Gastrocnemius medialis (tissue), 4 donors: ENCODE measurements at places on chromosomes 6 and 20. TPM values are rescaled to one million over a fixed set of nuclear protein-coding genes. Genes with fewer than 3 reads are reported as not detected.

GRCh38 chr6:131791476-131791875 is 16.3 kb upstream of the ENPP1 start:
- H3K4me3 ChIP-seq = no peak overlapping the region
- H3K4me1 ChIP-seq = no peaks in the 10 kb centered on the region
- no peak for DNase-seq
- no peak overlapping the region for H3K27ac ChIP-seq

DNA sequence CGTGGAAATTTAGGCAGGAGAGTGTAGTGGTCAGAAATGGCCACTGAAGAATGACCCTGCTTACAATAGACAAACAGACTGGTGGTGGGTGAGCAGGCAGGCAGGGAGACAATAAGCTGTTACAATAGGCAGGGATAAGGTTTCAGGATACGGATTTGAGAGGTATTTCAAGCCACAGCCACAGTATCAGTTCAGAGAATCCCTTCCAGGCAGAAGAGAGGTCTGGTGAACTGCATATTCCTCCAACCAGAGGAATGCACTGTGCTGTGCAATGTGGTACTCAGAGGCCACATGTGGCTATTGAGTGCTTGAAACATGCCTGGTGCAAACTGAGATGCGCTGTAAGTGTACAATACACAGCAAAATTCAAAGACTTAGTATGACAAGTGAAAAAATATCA is 20.6 kb downstream of the RMND1 start:
- no peak for DNase-seq
- no peak overlapping the region for H3K27ac ChIP-seq
- H3K27me3 ChIP-seq = no peaks in the 10 kb centered on the region
- no peaks in the 10 kb centered on the region for H3K4me1 ChIP-seq
- no peak overlapping the region for H3K4me3 ChIP-seq

DNA sequence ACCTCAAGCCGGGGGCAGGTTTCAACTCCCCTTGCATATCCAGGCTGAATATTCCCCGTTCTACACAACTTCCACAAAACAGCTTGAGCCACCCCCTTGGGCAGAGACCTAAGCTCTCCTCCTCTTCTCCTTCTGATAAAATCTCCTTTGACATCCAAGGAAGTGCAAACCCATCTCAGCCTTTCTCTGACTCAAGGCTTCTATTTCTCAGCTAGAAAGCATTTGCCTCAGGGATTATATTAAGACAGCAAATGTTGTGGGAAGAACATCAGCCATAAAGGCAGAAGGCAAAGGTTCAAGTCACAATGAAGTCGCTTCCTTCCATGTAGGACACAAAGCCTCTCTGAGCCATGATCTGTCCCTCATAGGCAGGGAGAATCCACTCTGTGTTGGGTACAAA is 386.6 kb upstream of the ARID1B start:
- no peaks in the 10 kb centered on the region for H3K27me3 ChIP-seq
- no peaks in the 10 kb centered on the region for H3K36me3 ChIP-seq
- H3K27ac ChIP-seq = no peak overlapping the region
- DNase-seq = no peak

The EPHA7 gene
- 0.18 TPM for total RNA-seq

The BEND6 gene
- total RNA-seq = 0.85 TPM
